Naive thymus-derived CD8-positive, alpha-beta T cell (primary cell): ENCODE measurements at places on chromosomes 11 and 22.

- DNase-seq: no peak
These were observed 3.8 kb downstream of the FJX1 start for GRCh38 chr11:35622070-35622469.

DNA sequence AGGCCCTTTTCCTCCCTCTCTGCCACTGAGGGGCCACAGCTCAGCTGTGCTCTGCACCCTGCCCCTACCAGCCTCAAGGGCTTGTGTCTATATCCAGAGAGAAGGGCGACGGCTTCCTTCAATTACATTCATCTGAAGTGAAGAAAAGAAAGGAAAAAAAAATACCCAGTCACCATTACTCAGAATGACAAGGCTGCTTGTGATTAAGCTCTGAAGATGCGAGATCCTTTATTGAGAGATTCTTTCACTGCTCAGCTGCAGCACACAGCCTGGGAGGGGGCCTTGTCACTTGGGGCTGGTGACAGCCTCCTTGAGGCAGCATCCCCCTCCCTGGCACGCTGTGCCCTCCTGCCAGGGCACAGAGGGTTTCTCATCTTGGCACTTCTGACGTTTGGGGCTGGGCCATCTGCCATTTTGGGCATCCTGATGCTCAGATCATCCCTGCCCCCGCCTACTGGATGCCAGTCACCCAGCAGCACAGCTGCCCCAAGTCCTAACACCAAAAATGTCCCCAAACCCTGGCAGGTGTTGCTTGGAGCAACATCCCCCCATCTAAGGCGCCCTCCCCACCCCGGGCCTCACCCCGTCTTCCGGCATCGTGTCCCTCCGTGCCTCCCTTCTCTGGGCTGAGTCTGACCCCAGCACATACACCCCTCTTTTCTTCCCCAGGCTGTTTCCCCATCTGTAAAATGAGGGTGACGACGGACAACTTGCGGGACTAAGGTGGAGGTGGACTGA, 1394.7 kb downstream of the BRD1 start:
- DNase-seq: no peak

DNA sequence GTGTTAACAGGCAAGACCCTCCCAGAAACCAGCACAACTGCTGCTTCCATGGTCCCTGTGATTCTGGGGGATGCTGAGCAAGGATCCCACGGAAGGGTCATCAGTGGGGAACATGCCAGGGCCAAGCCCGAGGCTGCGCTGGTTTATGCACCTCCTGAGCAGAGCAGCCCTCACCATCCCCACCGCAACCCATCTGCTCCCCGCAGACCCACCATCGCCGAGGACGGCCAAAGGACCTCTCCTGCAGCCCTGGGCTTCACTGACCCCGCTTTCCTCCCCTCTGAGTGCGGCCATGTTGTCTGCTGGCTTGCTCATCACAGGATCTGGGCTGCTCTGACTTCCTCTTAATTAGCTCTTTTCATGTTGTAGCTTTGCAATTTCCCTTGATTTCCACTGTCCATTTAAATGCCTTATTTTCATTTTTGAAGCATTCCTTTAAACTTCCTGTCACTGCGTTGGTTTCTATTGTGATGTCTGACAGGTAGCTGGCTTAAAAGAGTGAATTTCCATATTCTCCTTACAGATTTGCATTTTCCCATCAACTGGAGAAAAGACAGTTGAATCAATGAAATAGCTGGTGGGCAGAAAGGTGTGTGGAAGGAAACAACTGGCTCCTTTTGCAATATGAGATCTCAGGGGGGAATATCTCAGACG, 14.9 kb downstream of the TP53AIP1 start:
- no peak for DNase-seq

- peak; percentile 82 for DNase-seq
These were observed 91.6 kb downstream of the STIM1 start for GRCh38 chr11:3947061-3947460.

GRCh38 chr22:36117053-36117554, 43.5 kb downstream of the APOL3 start:
- DNase-seq: no peak

GRCh38 chr22:29256606-29257325, 11.0 kb downstream of the RHBDD3 start:
- no peak for DNase-seq

DNA sequence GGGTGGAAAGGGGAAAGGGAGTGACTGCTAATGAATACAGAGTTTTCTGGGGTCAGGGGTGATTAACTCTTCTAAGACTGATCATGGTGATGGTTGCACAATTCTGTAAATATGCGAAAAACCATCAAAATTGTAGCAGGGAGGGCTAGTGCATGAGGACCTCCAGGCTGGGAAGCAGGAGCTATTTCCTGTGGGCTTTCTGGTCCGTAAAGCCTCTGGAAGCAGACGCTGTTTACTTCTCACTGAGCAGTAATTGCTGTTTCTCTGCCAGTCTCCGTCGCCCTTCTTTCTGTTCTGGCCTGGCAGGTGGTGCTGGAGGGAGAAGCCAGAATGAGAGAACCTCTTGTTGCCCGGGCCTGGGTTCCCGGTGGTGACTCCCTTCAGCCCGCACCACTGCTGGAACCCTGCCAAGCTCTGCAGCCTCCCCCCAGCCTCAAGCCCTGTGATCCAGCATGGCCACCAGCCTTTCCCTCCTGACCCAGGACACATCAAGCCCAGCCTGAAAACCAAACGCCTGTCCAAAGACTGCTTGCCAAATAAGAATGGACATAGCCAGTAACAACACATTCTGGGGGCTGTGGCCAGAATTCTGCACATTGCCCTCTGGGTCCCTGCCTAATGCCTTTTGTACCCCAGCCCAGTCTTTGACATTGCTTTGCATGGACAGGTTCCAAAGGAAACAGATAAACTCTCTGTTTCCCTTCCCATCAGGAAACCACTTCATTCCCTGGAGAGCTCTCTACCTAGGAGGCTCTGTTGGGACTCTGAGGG, 201.0 kb upstream of the NAV2 start:
- no peak for DNase-seq

- no peak for DNase-seq
These were observed 363.9 kb downstream of the TBC1D22A start for GRCh38 chr22:47126344-47126811.

DNA sequence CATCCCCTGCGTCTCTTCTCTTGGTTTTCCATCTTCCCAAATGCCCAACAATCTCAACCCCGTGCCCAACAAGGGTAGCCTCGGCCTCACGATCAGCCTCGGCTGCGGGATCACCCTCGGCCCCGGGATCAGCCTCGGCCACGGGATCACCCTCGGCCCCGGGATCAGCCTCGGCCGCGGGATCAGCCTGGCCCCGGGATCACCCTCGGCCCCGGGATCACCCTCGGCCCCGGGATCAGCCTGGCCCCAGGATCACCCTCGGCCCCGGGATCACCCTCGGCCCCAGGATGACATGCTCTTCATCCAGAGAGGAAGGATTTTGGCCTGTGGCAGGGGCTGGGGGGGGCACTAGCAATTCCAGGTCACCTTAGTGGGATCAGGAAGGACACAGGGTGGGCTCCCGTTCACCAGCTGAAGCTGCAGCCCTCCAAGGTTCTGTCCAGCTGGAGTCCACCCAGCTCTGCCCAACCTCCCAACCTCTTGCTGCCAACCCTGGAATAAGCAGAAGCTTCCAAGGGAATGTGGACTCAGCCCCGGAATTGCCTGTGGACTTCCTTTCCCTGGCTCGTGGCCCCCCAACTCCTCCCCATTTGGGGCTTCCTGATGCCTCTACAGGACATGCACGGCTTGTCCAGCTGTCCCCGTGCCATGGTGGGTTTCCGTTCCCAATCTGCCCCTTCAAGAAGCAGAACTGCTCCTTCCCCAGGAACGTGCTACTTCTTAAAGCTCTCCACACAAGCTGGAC, 6.2 kb downstream of the ALG12 start:
- no peak for DNase-seq

DNA sequence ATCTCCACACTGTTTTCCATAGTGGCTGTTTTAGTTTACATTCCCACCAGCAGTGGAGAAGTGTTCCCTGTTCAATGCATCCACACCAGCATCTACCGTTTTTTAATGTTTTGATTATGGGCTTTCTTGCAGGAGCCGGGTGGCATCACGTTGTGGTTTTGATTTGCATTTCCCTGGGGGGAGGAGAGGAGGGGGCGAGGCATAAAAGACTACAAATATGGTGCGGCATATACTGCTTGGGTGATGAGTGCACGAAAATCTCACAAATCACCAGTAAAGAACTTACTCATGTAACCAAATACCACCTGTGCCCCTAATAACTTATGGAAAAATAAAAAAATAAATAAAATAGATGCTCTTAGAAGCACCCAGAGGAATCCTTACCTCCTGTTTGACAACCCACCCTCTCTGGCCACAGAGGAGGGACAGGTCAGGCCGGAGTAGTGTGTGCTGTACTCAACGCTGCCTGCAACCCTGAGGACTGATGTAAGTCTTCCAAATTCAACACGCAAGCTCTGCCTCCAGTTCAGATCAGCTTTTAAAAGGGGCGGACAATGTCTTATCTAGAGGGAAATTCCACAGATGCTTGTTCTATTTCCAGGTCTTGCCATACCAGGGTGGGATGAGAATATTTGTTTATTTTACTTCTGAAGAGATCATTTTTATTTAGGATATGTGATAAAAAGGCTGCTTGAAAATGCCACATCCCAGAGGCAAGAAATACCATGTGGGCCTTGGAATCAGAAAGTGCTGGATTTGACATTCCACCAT, 329.6 kb upstream of the B3GAT1 start:
- DNase-seq: no peak

DNA sequence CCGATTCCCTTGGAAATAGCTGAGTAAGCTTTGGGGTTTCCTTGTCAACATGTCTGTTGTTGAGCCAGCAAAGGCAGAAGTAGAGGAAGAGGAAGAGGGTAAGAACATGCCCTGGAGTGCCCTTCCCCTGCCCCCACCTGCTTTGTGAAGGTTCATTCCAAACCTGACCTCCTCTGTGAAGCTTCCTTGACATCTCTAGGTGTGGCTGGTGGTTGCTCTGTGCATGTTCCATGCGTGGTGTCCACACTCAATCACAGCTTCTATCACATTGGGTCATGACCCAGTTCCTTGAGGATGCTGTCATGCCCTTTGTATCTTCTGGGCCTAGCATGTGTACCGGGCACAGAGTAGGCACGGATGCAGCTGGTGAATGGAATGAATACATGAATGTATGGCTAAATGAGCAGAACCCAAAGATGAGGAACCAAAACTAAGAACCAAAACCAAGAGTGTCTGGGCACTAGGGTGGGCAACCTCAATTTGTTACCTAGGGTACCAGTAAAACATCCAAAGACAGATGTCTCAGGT, 23.7 kb upstream of the FXYD6 start:
- no peak for DNase-seq

DNA sequence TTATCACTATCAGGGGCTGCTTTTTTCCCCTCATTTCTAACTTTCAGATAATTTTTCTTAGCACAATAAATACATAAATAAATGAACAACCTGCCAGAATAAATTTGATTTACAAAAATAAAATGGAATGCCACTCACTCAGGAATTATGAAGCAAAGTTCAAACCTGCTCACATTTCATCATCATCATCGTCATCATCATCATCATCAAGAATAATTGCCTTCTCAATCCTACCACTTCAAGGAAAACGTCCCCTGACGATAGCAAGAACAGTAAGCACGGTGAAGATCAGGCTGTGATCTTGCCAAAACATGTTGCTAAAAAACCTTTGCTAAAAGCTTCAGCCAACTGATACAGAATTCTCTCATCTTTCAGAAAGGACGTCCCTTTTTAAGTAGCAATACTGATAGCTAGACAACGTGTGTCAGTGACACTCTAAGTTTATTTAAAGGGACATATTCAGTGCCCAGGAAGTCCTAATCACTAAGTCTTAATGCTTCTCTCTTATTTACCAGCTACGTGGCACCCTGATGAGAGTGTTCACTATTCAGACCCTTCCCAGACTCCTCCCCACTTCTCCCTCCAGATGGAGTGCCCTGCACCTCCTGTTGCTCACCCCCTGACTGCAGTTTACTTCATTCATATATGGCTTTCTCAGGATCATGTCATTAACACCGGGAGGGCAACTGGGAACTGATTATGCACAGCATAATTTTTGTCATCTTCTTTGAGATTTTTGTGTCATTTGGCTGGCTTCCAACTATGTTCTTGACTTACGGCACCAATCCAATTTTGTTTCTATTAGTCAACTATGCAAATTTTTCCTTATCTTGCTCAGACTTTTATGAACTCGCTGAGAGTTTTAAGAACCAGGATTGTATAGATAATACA, 200.1 kb upstream of the GUCY1A2 start:
- no peak for DNase-seq

GRCh38 chr22:50473855-50474671, 772 bp downstream of the SBF1 start:
- DNase-seq: no peak

DNA sequence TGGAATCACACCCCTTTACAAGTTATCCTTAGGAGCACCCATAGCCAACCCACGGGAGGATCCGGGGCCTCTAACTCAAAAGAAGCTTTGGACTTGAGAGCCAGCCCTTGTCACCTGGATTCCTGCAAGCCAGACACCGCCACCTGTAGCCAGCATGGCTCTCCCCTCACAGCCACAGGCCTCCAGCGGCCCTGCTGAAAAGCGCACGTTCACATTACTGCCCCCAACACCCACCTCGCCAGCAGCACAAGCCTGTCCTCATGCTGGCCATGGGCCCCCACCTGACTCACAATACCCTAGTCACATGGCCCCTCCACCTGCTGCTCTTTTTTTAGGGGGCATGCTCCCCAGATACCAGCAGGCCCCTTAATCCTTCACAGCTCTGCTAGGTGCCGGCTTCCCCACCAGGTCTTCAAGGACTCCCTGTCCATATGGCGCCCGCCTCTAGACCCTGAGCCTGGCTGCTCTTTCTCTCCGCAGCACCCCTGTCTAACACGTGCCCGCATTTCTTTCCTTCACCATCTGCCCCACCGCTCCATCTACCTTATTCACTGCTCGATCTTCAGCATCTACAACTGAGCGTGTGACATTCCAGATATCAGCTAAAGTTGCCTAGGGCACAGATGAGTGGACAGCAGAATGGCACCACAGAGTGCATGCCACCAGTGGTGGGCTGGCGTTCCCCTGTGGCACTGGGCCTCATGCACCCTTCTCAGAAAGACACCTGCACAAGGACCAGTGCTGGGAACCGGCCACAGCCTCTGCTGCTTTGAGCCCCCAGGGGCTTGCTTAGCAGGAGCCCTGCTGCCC, 6.6 kb downstream of the CARS1 start:
- no peak for DNase-seq

DNA sequence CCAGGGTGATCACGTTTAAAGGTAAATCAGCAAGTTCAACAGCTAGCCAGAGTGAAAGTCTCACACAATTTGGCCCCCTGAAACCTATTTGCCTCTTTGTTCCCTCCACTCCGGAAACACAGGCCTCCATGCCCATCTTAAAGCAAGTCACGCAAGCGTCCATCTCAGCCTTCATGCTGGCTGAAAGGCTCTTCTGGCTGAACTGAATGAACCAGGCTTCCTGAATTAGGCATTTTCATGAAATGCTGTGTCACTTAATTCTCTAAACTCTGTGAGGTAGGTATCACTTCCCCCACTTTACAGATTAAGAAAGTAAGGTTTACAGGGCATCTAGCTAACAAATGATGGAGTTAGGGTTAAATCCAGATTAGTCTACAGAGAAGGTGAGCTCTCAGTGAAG, 1.4 kb downstream of the SLC25A17 start:
- no peak for DNase-seq
